A673 (cell line): ENCODE measurements at places on chromosomes 13 and 19. TPM values are rescaled to one million over a fixed set of nuclear protein-coding genes. Genes with fewer than 3 reads are reported as not detected.

DNA sequence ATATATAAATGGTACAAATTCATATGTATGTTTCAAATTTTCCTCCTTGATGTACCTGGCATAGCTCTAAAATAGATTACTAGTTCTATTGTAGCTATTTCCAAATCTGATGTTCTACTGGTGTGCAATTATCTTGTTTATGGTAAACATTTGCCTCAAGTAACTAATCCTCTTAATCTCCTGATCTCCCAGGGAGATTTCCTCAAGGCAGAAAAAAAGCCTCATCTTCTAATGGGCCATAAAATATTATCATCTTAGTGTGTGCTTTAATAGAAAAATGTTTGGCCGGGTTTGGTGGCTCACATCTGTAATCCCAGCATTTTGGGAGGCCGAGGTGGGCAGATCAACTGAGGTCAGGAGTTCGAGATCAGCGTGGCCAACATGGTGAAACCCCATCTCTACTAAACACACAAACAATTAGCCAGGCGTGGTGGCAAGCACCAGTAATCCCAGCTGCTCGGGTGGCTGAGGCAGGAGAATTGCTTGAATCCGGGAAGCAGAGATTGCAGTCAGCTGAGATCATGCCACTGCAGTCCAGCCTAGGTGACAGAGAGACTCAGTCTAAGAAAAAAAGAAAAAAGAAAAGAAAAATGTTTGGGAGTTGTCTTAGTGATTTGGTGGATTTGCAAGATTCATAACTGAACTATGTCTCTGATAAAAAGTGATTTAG, 498.9 kb upstream of the SLITRK5 start:
- H3K4me3 ChIP-seq, result no peak overlapping the region
- no peaks in the 10 kb centered on the region for H3K4me1 ChIP-seq
- H3K27me3 ChIP-seq, result no peaks in the 10 kb centered on the region
- no peaks in the 10 kb centered on the region for H3K36me3 ChIP-seq
- H3K27ac ChIP-seq, result no peak overlapping the region
- DNase-seq, result peak; percentile 2

DNA sequence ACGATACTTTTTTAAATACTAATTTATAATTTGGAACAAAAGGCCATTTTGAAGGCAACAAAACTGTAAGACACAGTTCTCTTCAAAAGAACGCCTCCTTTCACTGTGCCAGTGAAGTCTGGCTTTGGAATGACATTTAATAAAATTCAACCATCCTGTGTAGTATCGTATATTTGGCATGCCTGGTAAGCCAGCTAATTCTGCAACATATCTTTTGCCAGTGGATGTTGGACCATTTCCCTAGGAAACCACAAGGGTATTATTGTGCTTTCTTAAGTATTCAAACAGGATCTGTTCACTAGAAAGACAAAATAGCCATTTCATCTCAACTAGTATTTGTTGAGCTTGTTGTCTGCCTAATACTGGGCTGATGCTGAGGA, 111.6 kb downstream of the RGCC start:
- DNase-seq, result no peak
- H3K4me1 ChIP-seq, result peaks cover 6% of the 10 kb centered on the region
- H3K4me3 ChIP-seq, result no peak overlapping the region
- H3K27me3 ChIP-seq, result no peaks in the 10 kb centered on the region

The IFNL1 gene
- total RNA-seq, result not detected in 2 replicates

The SEMA6B gene
- total RNA-seq, result 9.2 and 12.2 TPM in 2 replicates

- H3K27me3 ChIP-seq, result peaks cover 25% of the 10 kb centered on the region
- H3K4me1 ChIP-seq, result no peaks in the 10 kb centered on the region
- no peaks in the 10 kb centered on the region for H3K36me3 ChIP-seq
- peak overlapping the region; percentile 46 for H3K4me3 ChIP-seq
- no peak for DNase-seq
- no peak overlapping the region for H3K27ac ChIP-seq
Measured at GRCh38 chr19:8335343-8336071, 7.6 kb downstream of the KANK3 start.

GRCh38 chr13:78592584-78592983, 10.8 kb downstream of the POU4F1 start:
- no peak overlapping the region for H3K27ac ChIP-seq
- DNase-seq, result no peak
- no peaks in the 10 kb centered on the region for H3K36me3 ChIP-seq
- H3K27me3 ChIP-seq, result peaks cover 99% of the 10 kb centered on the region
- peaks cover 5% of the 10 kb centered on the region for H3K4me1 ChIP-seq

DNA sequence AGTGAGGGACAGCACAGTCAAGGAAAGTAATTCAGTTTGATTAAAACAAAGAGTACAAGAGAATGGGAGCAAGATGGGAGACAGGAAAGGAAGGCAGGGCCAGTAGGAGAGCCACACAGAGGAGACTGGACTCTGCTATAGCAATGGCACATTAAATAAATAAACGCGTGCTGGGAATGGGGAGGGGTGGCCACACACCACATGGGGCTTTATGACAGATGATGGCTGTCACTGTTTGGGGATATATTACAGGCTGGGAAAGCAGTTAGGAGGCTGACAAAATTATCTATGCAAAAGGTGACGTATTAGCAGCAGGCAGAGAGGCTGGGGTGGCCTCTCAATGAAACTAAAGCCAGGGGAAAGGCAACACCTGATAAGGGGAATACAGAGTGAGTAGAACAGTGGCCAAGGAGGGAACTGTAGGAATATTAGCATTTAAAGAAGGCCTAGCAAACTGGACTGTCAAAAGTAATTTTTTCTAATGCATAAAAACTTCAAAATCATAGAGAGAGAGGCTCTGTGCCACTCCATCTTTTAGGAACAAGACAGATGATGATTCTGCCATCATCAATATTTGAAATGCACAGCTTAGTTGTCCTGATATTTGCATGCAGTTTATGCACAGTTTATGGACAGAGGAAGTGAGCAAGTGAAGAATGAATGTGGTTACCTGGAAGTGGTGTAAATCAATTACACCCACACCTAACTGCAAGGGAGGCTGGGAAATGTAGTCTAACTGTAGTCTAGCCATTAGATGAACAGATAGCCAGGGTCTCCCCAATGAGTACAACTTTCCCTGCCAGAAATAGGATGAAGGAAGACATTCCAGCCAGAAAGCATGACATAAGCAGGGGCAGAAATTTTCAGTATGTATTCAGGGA, 346.5 kb downstream of the FOXO1 start:
- no peak overlapping the region for H3K27ac ChIP-seq
- no peak overlapping the region for H3K4me3 ChIP-seq
- no peaks in the 10 kb centered on the region for H3K36me3 ChIP-seq

The CEACAM1 gene
- total RNA-seq, result 0.22 and 0.64 TPM in 2 replicates

DNA sequence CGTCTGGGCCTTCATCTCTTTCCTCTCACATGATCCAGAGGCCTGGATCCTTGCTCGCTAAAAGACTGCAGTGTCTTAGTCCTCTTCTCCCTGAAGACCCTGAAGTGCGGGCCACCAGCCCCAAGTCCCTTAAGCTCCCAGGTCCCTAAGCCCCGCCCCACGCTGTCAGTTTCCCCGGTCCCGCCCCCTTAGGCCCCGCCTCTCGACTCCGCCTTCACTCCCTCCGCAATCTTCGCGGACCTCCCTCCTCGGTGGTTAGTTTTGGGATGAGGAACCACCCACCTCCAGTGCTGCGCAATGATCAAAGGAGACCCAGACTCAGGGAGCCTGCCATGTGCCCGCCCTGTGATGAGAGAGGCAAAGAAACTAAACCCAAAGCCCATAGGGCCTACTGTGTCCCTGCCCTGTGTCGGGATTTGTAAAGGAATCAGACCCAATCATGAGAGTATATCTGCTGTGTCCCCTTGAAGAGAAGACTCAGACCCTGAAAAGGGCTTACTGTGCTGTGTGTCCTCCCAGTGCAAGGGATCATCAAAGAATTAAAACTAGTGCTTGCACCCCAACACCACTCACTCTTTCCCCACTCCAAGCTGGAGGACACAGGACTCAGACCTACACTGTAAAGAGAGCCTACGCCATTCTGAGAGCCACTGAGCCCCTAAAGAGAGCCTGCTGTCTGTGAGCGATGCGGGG, 3.0 kb upstream of the COX6B1 start:
- H3K27ac ChIP-seq, result peak overlapping the region; percentile 85
- H3K27me3 ChIP-seq, result no peaks in the 10 kb centered on the region
- H3K36me3 ChIP-seq, result peaks cover 6% of the 10 kb centered on the region
- DNase-seq, result peak; percentile 88
- peak overlapping the region; percentile 60 for H3K4me3 ChIP-seq

DNA sequence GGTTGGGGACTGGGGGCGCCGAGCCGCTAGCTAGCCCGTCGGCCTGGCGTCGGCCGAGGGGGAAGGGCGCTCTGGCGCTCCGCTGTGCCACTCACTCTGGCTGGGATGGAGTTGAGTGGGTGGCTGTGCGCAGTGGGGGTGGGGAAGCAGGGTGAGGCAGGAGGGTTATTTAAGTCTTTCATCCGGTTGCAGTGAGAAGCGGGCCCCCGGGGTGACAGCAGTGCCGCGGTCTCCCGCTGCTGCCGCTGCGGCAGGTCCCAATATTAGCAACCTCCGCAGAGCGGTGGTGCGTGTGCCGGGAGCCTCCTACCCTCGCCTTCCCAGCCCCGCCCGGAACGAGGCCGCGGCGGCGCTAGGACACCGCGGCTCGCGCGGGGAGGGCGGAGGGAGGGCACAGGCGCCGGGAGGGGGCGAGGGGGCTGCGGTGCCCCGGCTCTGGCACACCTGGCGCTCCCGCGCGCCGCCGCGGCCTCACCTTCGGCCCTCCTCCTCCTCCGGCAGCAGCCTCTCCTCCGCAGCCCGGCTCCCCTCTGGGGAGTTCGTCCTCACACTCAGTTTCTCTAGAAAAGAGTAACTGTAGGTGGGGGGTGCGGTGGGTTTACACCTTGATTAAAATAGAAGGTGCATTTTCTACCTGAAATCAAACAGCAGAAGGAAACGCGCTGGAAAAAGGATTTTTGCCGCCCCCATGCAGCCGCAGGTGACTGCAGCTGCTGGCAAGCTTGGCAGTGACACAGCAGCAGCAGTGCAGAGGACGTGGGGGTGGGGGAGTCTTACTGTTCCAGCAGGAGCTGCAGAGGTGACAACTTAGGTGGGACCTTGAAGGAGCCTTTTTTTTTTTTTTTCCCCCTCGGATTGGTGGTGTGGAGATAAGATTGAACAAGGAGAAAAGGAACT, 4.5 kb downstream of the FGF9 start:
- no peaks in the 10 kb centered on the region for H3K36me3 ChIP-seq
- H3K4me1 ChIP-seq, result peaks cover 26% of the 10 kb centered on the region
- H3K27ac ChIP-seq, result no peak overlapping the region

DNA sequence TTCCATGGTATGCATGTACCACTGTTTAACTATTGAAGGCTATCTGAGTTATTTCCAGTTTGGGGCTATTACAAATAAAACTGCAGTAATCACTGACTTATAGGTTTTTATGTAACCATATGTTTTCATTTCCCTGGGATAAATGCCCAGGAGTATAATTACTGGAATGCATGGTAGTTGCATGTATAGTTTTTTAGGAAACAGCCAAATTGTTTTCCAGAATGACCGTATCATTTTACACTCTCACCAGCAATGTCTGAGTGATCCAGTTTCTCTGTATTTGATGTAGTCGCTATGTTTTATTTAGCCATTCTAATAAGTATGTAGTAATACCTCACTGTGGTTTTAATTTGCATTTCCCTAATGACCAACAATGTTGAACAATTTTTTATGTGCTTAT, 42.0 kb downstream of the CYSLTR2 start:
- no peak overlapping the region for H3K4me3 ChIP-seq
- DNase-seq, result no peak
